Endodermal cell (in vitro differentiated cells): ENCODE measurements at places on chromosomes 5 and 9. TPM values are rescaled to one million over a fixed set of nuclear protein-coding genes. Genes with fewer than 3 reads are reported as not detected.

DNA sequence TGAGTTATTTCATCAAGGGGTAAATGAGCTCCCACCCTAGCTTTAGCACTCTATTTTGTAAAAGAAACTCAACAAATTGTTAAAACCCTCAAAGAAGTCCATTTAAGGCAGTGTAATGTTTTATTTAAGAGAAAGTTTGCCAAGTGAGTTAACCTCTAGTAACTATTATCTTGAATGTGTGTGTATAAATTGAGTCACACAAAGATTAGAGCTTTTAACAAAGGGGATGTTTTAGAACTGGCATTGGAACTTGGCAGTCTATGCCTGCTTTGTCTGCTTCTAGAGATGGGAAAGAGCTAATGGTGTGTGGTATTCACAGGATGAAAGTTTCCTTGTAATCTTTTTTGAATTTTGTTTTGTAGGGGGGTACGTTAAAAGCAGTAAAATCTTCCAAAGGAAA is 33.2 kb downstream of the KDM3B start:
- H3K27ac ChIP-seq, result no peak overlapping the region
- no peaks in the 10 kb centered on the region for H3K4me1 ChIP-seq
- peaks cover 62% of the 10 kb centered on the region for H3K36me3 ChIP-seq
- DNase-seq, result no peak

DNA sequence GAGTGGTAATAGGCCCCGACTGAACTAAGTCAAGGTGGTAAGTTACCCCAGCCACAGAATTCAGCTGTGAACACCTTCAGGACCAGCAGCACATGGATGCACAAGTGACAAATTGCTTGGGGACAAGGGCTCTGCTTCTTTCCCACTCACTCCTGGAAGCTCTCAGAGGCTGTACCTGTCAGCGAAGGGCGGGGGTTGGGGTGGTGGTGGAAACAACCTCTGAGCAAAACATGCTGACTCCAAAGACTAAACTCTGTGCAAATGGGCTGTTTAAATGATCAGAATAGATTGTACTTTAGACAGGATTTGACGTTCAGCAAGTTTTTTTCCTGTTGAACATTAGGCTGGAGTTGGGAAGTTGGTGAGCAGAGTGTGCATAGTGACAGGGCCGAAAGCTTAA is 544.5 kb upstream of the ZNF608 start:
- no peaks in the 10 kb centered on the region for H3K27me3 ChIP-seq

DNA sequence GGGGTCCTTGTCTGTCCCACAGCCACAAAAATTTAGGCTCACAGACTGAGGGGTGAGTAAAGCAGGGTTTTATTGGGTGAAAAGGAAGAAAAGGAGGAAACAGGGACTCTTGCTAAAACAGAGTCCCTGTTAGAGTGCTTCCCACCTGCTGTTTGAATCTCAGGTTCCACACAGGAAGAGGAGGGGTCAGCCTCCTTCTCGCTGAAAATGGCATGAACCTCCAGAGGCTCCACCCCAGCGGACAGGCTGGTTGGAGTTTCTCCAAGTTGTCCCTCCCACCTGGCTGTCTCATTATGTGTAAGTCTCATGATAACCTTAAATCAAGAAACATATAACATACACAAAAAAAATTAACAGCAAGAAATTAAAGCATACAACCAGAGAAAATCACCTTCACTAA is 28.3 kb upstream of the UHRF2 start:
- no peak overlapping the region for H3K4me3 ChIP-seq
- H3K4me1 ChIP-seq, result no peaks in the 10 kb centered on the region
- no peak overlapping the region for H3K27ac ChIP-seq
- DNase-seq, result no peak
- H3K27me3 ChIP-seq, result no peaks in the 10 kb centered on the region

- H3K27me3 ChIP-seq, result no peaks in the 10 kb centered on the region
- no peak overlapping the region for H3K27ac ChIP-seq
- H3K4me1 ChIP-seq, result no peaks in the 10 kb centered on the region
These were observed 962 bp upstream of the TXN start for GRCh38 chr9:110257097-110257841.

DNA sequence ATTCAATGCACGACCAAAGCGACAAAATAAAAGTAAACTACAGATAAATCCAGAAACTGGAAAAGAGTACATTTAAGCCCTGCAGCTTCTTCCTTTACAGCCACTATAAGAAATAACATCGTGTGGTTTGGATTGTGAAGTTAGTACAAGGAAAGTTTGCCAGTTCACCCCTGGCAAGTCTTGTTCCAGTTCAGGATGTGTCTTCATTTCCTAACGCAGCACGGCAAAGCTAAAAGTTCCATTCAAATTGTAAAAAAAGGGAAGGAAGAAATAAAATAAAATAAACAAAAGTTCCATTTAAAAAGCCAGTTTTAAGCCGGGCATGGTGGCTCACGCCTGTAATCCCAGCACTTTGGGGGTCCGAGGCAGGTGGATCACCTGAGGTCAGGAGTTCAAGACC is 83.3 kb upstream of the RETREG1 start:
- DNase-seq, result no peak
- H3K27ac ChIP-seq, result no peak overlapping the region
- H3K4me3 ChIP-seq, result no peak overlapping the region
- H3K36me3 ChIP-seq, result peaks cover 92% of the 10 kb centered on the region
- H3K4me1 ChIP-seq, result no peaks in the 10 kb centered on the region

CCNJL gene
- total RNA-seq, result 13.8 and 14.1 TPM in 2 replicates

TAF1L gene
- not detected in 2 replicates for total RNA-seq

- H3K27me3 ChIP-seq, result no peaks in the 10 kb centered on the region
- no peak overlapping the region for H3K4me3 ChIP-seq
- no peak for DNase-seq
These were observed 9.3 kb downstream of the NACC2 start for GRCh38 chr9:136085815-136086212.

GRCh38 chr5:82104872-82105271 is 133.0 kb downstream of the ATG10 start:
- no peak overlapping the region for H3K27ac ChIP-seq
- peaks cover 6% of the 10 kb centered on the region for H3K4me1 ChIP-seq
- no peak for DNase-seq
- H3K36me3 ChIP-seq, result no peaks in the 10 kb centered on the region
- H3K27me3 ChIP-seq, result no peaks in the 10 kb centered on the region

GRCh38 chr5:59036274-59036961 is 453.5 kb downstream of the RAB3C start:
- H3K27me3 ChIP-seq, result peaks cover 38% of the 10 kb centered on the region
- no peaks in the 10 kb centered on the region for H3K36me3 ChIP-seq
- no peak for DNase-seq
- no peak overlapping the region for H3K4me3 ChIP-seq
- no peaks in the 10 kb centered on the region for H3K4me1 ChIP-seq

DNAI1 gene
- total RNA-seq, result 1.7 and 2.5 TPM in 2 replicates

DNA sequence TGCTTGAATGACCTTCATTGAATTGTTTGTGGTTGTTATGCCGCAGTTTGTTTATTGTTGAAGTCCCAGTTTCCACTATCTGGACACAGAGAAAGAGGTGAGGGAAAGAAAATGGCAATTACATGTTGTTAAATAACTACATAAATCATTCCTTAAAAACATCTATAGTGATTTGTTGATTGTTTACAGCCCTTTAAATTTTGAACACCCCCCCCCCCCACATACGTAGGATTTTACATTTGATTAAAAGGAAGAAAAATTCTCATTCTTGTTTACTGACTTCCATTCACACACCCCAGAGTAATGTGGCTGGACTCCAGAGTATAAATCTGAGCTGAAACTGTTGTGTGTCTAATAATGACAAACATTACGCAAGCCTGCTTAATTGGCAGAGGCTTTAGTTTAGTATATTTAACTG is 87.1 kb upstream of the FAM174A start:
- DNase-seq, result no peak
- no peaks in the 10 kb centered on the region for H3K27me3 ChIP-seq
- H3K36me3 ChIP-seq, result no peaks in the 10 kb centered on the region
- H3K27ac ChIP-seq, result no peak overlapping the region
- no peak overlapping the region for H3K4me3 ChIP-seq

GFI1B gene
- total RNA-seq, result 0.67 TPM in 1 of 3 replicates, not detected in the others

DNA sequence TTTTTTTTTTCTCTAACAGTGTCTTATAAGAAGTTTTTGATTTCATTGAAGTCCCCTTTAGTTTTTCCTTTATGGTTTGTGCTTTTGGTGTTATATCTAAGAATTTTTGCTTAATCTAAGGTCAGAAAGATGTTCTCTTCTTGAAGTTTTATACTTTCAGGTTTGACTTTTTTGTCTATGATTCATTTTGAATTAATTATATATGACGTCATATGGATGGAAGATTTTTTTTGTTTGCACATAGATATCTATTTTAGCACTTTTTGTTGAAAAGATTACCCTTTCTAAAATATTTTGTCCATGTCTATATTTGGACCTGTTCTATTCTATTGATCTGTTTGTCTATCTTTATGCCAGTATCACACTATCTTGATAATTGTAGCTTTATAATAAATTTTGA is 16.3 kb downstream of the UBAP1 start:
- DNase-seq, result no peak
- H3K27ac ChIP-seq, result no peak overlapping the region
- no peaks in the 10 kb centered on the region for H3K27me3 ChIP-seq
- H3K36me3 ChIP-seq, result peaks cover 8% of the 10 kb centered on the region
- H3K4me1 ChIP-seq, result peaks cover 3% of the 10 kb centered on the region

DMXL1 gene
- total RNA-seq, result 51.8 to 68.0 TPM (median 56.7 TPM) in 3 replicates

TRPM3 gene
- total RNA-seq, result 1.8 and 2.3 TPM in 2 replicates

GRCh38 chr9:134180786-134181647 is 16.7 kb upstream of the RNU6ATAC start:
- H3K4me1 ChIP-seq, result no peaks in the 10 kb centered on the region
- DNase-seq, result peak; percentile 38
- H3K36me3 ChIP-seq, result no peaks in the 10 kb centered on the region
- no peak overlapping the region for H3K4me3 ChIP-seq

ADGRV1 gene
- 66.2 to 97.6 TPM (median 89.9 TPM) in 3 replicates for total RNA-seq

GRCh38 chr5:40495237-40495635 is 184.5 kb upstream of the PTGER4 start:
- no peak overlapping the region for H3K27ac ChIP-seq
- H3K27me3 ChIP-seq, result no peaks in the 10 kb centered on the region
- H3K4me3 ChIP-seq, result no peak overlapping the region

C5orf58 gene
- 0.95 and 1.2 TPM in 2 replicates for total RNA-seq

REXO4 gene
- 30.2 and 32.5 TPM in 2 replicates for total RNA-seq

PCDHB16 gene
- 12.1 and 14.8 TPM in 2 replicates for total RNA-seq

DNA sequence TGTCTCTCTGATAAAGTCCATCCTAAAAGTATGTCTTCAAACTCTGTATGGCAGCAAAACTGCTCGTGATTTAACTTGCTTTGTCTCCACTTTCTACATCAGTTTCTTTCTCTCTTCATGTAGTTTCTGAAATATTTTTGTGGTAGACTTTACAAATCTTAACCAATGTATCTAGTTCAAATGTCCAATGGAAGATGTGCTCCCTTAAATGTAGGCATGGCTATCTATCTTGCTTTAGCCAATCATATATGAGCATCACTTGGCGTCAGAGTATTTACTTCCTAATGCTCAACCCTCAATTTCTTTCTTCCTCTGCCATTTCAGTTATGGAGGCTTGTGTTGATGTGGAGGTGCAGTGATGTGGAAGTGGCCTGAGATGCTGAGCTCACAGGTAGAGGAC is 206.1 kb upstream of the ZNF608 start:
- no peak overlapping the region for H3K27ac ChIP-seq
- no peaks in the 10 kb centered on the region for H3K27me3 ChIP-seq
- no peaks in the 10 kb centered on the region for H3K36me3 ChIP-seq
- no peak overlapping the region for H3K4me3 ChIP-seq

ACOT12 gene
- 0.42 TPM in 1 of 2 replicates, not detected in the other for total RNA-seq

SLIT3 gene
- total RNA-seq, result 2.5 and 2.9 TPM in 2 replicates

GRCh38 chr5:111278858-111279504 is 54.8 kb downstream of the CAMK4 start:
- H3K4me3 ChIP-seq, result no peak overlapping the region
- H3K36me3 ChIP-seq, result no peaks in the 10 kb centered on the region
- no peaks in the 10 kb centered on the region for H3K4me1 ChIP-seq
- DNase-seq, result peak; percentile 95
- no peak overlapping the region for H3K27ac ChIP-seq
